ENCODE measurements at places on chromosomes 5 and 9. TPM values are rescaled to one million over a fixed set of nuclear protein-coding genes. Genes with fewer than 3 reads are reported as not detected.

ANKRD55 gene
- polyA plus RNA-seq = 1.1 TPM

ANKRD18B gene
- 0.86 TPM for polyA plus RNA-seq

MAP3K1 gene
- polyA plus RNA-seq = 103 TPM

SVEP1 gene
- polyA plus RNA-seq = 6.2 TPM

CTXN3 gene
- polyA plus RNA-seq = not detected

MAMDC2 gene
- 7.0 TPM for polyA plus RNA-seq
